ENCODE measurements at places on chromosomes 5 and 9. TPM values are rescaled to one million over a fixed set of nuclear protein-coding genes. Genes with fewer than 3 reads are reported as not detected.

The DMRT2 gene
- total RNA-seq: 22.5 TPM

The TRAF2 gene
- 40.5 TPM for total RNA-seq

The SPATA31C1 gene
- not detected for total RNA-seq

The SAXO1 gene
- not detected for total RNA-seq

The SMIM32 gene
- total RNA-seq: not detected

The LEAP2 gene
- 5.4 TPM for total RNA-seq

The DNAH5 gene
- total RNA-seq: not detected

The PSMD5 gene
- total RNA-seq: 36.8 TPM

The C5orf63 gene
- 0.11 TPM for total RNA-seq

The CDH18 gene
- total RNA-seq: not detected

The SLC25A2 gene
- total RNA-seq: 1.6 TPM

The TLX3 gene
- not detected for total RNA-seq

The LCNL1 gene
- not detected for total RNA-seq

The NTRK2 gene
- not detected for total RNA-seq

The PCDHB3 gene
- total RNA-seq: not detected

The PCDHGA4 gene
- 1.8 TPM for total RNA-seq

The IL3 gene
- total RNA-seq: not detected

The PCDHGA12 gene
- 3.0 TPM for total RNA-seq

The DHFR gene
- 168 TPM for total RNA-seq

The PRSS3 gene
- not detected for total RNA-seq

The ZNF462 gene
- 0.35 TPM for total RNA-seq

The PPP2R2B gene
- total RNA-seq: not detected

The LCN2 gene
- total RNA-seq: not detected

The PCDHA9 gene
- total RNA-seq: not detected

The FCN1 gene
- total RNA-seq: 0.42 TPM

The AIF1L gene
- total RNA-seq: not detected

The SEMA6A gene
- total RNA-seq: not detected

The ZFP2 gene
- total RNA-seq: 0.32 TPM

The QRFP gene
- not detected for total RNA-seq

The HACD4 gene
- not detected for total RNA-seq

The SPAG8 gene
- 5.1 TPM for total RNA-seq

The CDO1 gene
- not detected for total RNA-seq

The ABITRAM gene
- 13.6 TPM for total RNA-seq

The GGTA1 gene
- not detected for total RNA-seq

The CDKN2B-AS1 gene
- total RNA-seq: 19.4 TPM

The HCN1 gene
- total RNA-seq: not detected

The SLC22A4 gene
- not detected for total RNA-seq

All from OCI-LY7 (cell line).